ENCODE measurements at places on chromosomes 11 and 22.

- no peak for DNase-seq
These were observed 140.5 kb downstream of the COMMD9 start for GRCh38 chr11:36148701-36149100.

- peak; percentile 84 for DNase-seq
These were observed 22.2 kb upstream of the CBX7 start for GRCh38 chr22:39174498-39175352.

GRCh38 chr11:95764267-95764898, 25.2 kb downstream of the FAM76B start:
- no peak for DNase-seq

GRCh38 chr11:24132471-24132870, 364.4 kb upstream of the LUZP2 start:
- DNase-seq = no peak

DNA sequence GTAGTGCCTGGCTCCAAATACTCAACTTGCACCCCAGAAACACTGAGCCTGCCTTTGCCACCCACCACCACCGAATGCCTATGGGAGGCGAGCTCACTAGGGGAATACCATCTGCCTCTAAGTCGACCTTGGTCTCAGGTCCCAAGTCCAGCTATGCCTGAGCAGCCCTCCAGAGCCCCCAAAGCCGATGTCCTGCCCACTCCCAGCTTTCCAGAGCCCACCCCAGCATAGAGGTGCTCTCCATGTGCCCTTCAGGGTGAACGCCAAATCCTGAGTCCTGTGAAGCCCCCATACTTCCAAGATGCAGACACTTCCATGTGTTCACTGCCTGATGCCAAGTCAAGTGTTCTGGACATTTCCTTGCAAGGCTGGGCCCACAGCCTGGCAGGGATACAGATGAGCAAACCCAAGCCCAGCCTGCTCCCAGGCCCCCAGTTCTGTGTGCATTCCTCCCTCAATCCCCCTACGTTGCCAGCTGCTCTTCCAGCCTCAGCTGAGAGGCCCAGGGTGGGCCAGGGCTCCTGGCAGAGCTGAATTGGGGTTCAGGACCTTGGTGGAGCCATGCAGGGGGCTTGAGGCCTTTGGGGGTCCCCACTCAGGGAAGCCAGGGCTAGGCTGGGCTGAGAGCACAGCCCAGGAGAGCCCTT, 2.6 kb upstream of the KMT5B start:
- no peak for DNase-seq

DNA sequence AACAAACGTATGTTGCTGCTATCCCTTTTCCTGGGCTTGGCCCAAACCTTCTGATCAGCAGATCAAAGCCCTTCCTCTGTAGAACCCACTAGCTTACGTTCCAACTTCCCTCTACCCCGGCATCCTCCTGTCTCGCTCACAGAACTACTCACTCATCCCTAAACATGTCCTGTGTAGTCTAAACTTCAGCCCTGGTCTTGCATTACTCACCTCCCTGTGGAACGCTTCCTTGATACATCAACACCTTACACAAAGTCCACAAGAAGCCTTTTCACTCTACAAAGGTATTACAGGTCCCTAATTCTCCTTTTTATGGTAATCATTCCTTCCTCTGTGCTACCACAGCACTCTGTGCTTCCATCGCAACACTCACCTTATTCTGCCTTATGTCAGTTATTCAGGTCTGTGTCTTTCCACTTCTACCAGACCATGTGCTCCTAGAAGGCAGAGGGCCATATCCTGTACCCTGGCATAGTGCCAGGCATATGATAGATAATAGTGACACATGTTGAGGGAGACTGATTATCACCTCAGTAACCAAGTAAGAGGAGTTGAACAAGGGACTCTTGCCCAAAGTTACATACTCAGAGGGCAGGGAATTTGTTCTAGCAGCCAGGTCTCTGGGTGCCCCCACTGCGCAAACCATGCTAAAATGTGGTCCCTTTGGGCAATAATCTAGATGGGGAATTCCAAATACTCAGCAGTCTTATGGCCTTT, 41.6 kb downstream of the USP35 start:
- no peak for DNase-seq

GRCh38 chr11:100592619-100593260, 94.3 kb upstream of the ARHGAP42 start:
- DNase-seq = no peak

DNA sequence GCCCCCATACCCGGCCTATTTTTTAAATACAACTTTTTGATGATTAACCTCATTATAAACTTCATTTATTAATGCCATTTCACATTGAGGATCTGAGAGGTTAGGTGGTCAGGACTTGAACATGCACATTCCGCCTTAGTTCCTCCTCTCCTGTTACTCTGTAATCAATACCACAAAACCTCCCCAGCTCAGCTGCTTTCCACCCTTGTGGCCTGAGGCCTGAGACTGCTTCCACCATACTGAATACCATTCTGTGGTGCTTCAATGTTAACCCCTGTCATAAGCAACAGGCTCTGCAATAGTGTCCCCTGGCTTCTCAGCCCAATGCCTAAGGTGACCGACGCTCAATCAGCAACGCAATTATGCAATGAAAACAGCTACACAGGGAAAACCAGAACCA, 405.4 kb downstream of the ETS1 start:
- DNase-seq = no peak

- DNase-seq = no peak
These were observed 157.8 kb upstream of the DDI1 start for GRCh38 chr11:103878646-103879045.

- DNase-seq = no peak
These were observed 18.8 kb upstream of the MMP20 start for GRCh38 chr11:102643941-102644340.

DNA sequence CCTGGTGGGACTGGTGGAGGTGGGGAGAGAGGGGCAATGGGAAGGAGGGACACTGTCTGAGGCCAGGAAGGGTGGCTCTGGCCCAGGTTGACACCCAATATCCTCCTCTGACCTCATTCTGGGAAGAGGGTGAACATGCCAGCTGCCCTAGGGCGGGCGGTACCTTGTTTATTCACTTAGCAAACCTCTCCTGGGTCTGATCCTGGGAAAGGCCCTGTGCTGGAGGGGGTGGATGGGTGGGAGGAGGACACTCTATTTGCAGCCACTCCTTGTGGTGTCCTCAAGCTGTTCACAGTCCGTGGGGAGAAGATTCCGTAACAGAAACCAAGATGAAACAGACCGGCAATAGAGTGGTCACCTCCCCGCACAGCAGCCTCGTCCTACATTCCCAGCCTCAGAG, 49.7 kb upstream of the EIF3D start:
- no peak for DNase-seq

DNA sequence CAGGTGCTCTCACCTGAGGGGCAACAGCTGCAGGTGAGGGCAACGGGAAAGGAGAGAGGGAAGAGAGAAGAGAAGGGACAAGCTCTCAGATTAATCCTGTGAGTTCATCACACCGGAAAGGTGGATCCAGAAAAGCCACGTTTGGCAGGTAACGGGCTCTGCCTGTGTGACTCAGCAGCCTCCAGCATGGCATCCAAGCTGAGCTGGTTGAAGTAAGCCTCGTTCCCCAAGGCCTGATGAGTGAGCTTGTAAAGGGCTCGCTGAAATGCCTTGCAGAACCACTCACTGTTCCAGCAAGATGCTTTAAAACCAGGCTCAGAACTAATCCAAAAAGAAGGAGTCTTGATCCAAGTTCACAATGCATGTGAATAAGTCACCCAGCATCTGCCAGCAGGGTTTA, 206.9 kb upstream of the TMEM45B start:
- DNase-seq = no peak

DNA sequence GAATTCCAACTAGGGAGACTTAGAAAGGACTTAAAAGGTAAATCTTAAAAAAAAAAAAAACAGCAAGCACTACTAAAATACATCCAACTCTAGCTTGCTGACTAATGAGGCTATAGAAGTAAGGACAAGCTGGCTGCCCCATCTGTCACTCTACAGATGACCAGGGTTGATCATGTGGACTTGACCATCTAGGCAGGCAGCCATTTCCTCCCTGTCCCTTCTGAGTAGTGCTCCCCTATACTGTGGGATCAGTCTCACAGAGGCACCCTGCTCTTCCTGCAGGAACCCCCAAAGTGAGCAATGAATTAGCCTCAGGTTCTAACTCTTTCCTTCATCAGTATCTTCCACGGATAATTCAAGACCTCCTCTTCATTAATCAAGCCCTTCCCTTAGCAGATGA, 12.3 kb downstream of the SLC1A2 start:
- no peak for DNase-seq

DNA sequence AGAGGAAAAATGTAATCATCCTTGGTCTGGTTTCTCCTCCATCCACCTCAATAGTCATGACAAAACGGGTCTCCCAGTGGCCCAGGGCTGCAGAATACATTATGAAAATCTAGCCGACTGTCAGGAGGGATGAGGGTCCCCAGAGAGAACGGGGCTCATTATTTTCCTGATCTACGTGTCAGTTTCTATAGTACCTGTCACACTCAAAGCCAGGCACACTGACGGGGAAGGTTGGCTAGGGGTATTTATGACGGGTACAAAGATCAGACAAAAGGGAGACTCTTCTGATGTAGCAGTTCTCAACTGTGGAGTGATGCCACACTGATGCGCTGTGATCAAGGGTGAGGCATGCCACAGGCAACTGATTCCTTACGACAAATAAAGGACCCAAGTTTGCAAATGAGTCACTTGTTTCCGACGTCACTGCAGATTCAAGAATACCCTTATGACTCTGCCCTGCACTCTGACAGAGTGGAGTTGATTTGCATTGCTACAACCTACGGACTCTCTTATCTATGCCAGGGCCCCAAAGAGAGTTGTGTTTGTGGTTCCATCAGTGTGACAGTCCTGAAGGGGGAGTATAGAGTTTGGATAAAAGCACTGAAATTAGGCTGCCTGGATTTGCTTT, 188.2 kb upstream of the TBCEL start:
- DNase-seq = no peak

GRCh38 chr22:36863281-36863680, 2.5 kb downstream of the NCF4 start:
- DNase-seq = no peak

DNA sequence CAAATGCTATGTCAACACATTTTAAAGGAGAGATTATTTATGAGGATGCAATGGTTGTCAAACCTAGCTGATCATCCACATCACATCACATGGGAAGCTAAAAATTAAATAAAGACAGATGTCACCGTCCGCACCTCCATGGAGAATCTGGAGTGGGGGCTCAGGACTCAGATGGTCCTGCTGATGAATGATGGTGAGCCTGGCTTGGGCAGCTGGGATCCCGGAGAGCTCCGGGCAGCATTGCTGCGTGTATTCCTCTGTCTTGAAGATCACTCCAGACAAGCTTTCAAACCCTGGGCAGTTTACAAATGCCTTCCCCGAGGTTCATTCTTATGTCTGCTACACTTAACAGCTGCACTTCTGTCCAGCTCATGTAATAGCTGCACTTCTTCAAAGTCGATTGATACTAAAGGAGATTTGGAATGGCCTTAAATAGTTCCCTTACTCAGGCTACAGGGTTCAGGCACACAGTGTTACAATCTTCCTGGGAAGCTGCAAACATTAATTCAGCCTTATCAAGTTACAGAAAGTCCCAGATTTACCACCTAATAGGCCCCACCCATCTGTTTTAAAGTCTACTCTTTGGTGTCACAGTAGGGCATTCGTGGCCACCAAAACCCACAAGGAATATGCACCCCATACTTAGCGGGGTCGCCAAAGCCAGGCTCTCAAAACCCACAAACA, 34.7 kb upstream of the CSNK2A3 start:
- no peak for DNase-seq

DNA sequence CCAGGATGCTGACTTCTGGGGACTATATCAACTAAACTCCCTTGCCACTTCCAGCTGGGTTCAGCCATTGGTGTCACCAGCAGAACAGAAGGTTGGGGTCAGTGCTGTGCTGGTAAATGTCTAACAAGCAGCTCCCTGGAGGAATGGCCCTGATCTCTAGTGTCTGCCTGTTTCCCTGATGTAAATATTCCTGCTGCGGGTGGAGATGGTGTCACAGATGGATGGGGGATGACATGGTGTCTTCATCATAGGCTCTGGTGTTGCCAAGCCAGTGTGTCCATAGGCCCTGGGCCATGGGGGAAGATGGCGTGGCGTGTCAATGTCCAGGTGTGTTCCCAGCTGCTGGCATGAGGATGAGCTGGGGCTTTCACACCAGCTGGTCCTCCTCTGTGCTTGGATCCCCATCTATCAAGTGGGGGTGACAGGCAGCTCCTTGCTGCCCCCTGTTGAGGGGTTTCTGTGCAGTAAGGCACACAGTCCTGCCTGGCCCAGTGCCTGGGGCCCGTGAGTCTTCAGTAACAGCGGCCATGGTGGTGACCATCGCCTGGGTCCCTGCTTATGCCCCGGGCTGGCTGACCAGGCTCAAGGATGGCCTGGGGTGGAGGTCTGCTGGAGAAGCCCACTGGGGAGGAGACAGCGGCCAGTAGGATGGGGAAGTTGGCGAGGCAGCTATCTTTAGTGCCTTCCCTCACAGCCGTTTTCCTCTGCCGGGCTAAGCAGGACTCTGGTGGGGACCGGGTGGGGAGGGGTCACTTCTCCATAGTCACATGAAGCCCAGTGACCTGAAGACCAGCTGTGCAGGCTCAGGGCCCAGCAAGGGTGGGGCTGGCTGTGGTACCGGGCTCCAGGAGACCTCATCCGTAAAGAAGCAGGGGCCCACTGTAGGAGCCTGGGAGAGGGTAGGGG, 12.7 kb downstream of the RPL3 start:
- DNase-seq = no peak

DNA sequence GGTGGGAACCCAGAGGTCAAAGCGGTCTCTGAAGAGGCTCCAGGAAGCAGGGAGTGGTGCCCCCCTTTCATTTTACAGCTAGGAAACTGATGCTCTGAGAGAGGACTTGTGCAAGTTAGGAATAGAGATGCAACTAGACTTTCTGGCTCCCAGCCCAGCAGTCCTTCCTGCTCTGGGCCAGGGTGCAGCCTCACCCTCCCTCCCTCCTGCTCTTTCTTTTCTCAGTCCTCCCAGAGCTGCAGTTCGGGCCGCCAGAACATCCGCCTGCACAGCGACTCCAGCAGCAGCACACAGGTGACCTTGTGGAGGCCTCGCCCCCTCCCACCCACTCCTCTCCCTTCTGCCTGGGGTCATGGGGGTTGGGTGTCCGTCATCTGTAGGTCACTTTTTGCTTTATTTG, 51.5 kb downstream of the LHFPL7 start:
- DNase-seq = no peak

- no peak for DNase-seq
These were observed 15.5 kb upstream of the ZFTA start for GRCh38 chr11:63783925-63784592.

GRCh38 chr11:94857337-94857736, 89.2 kb downstream of the AMOTL1 start:
- DNase-seq = no peak

DNA sequence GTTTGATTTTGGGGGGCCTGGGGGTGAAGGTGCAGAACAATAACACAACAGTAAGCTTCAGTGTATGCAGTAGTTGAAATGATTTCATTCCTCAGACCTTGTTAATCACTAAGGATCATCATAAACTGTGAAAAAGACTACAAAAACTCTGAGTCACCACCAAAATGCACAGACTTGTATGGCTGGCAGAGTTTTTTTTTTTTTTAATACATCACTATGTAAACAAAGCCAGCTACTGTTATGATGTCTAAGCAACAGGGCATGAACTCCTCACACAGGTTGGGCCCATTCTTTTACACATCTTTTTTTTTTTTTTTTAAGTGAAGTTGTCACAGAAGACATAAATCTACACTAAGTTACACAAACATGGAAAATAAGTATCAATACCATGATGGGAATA, 311.9 kb downstream of the GUCY1A2 start:
- no peak for DNase-seq
